A549 treated with DMSO at 1 μM for 4 hours (cell line): ENCODE measurements at places on chromosomes 11 and 22. TPM values are rescaled to one million over a fixed set of nuclear protein-coding genes. Genes with fewer than 3 reads are reported as not detected.

GLYATL2 gene
- not detected in 5 replicates for total RNA-seq

KDM4E gene
- not detected in 5 replicates for total RNA-seq

MRGPRX3 gene
- 0.10 TPM in 1 of 5 replicates, not detected in the others for total RNA-seq

CASP12 gene
- total RNA-seq: not detected in 5 replicates

NXPE4 gene
- not detected in 5 replicates for total RNA-seq

SHISAL1 gene
- total RNA-seq: 7.7 to 9.2 TPM (median 8.7 TPM) in 5 replicates

GAB4 gene
- total RNA-seq: not detected in 5 replicates

GLB1L2 gene
- total RNA-seq: 2.1 to 2.4 TPM (median 2.2 TPM) in 5 replicates

FOSL1 gene
- 176 to 296 TPM (median 205 TPM) in 5 replicates for total RNA-seq

MUC6 gene
- total RNA-seq: 0.01 TPM in 2 of 5 replicates, not detected in the others

MICALL1 gene
- total RNA-seq: 16.1 to 22.0 TPM (median 18.2 TPM) in 5 replicates

HRAS gene
- 108 to 150 TPM (median 128 TPM) in 5 replicates for total RNA-seq

MB gene
- 6.0 to 11.2 TPM (median 6.8 TPM) in 5 replicates for total RNA-seq

FXYD2 gene
- 14.5 to 21.4 TPM (median 17.6 TPM) in 5 replicates for total RNA-seq

IFITM1 gene
- 0.24 to 1.0 TPM (median 0.52 TPM) in 5 replicates for total RNA-seq

MS4A6E gene
- not detected in 5 replicates for total RNA-seq

KDM4F gene
- not detected in 5 replicates for total RNA-seq

MUC2 gene
- total RNA-seq: 0.17 to 0.35 TPM (median 0.18 TPM) in 5 replicates

PTPN5 gene
- total RNA-seq: not detected in 5 replicates

BDNF gene
- total RNA-seq: 7.2 to 10.3 TPM (median 9.3 TPM) in 5 replicates

DGCR6 gene
- total RNA-seq: 0.53 to 1.6 TPM (median 1.3 TPM) in 5 replicates

SMTNL1 gene
- not detected in 5 replicates for total RNA-seq

CECR2 gene
- total RNA-seq: 0.06 to 0.21 TPM (median 0.09 TPM) in 5 replicates

LGALS12 gene
- not detected in 5 replicates for total RNA-seq

ZNF280B gene
- 1.5 to 2.2 TPM (median 1.8 TPM) in 5 replicates for total RNA-seq

MYEOV gene
- total RNA-seq: 95.4 to 118 TPM (median 111 TPM) in 5 replicates

SLC1A2 gene
- 0.02 to 0.03 TPM (median 0.03 TPM) in 4 of 5 replicates, not detected in the other for total RNA-seq

C11orf21 gene
- total RNA-seq: not detected in 5 replicates

CHRDL2 gene
- total RNA-seq: 3.4 to 5.0 TPM (median 4.5 TPM) in 5 replicates

RFPL1 gene
- total RNA-seq: not detected in 5 replicates

OR4P4 gene
- total RNA-seq: not detected in 5 replicates

TYMP gene
- 9.5 to 19.2 TPM (median 17.9 TPM) in 5 replicates for total RNA-seq

PHOX2A gene
- not detected in 5 replicates for total RNA-seq

KCNA4 gene
- total RNA-seq: not detected in 5 replicates

CATSPER1 gene
- total RNA-seq: 0.53 to 2.1 TPM (median 1.5 TPM) in 5 replicates

DDTL gene
- total RNA-seq: 1.6 to 1.9 TPM (median 1.7 TPM) in 5 replicates

MOGAT2 gene
- 0.05 TPM in 1 of 5 replicates, not detected in the others for total RNA-seq
